ENCODE measurements at places on chromosomes 12 and 14. TPM values are rescaled to one million over a fixed set of nuclear protein-coding genes. Genes with fewer than 3 reads are reported as not detected.

Gene KRT78
- total RNA-seq, result not detected

Gene SYCP3
- 0.93 TPM for total RNA-seq

Gene TAS2R42
- not detected for total RNA-seq

Gene IL31
- not detected for total RNA-seq

Gene ADCK1
- 4.5 TPM for total RNA-seq

Gene FOXG1
- total RNA-seq, result not detected

Gene OVCH1
- total RNA-seq, result not detected

Gene TMEM119
- 0.30 TPM for total RNA-seq

Gene RFX4
- total RNA-seq, result not detected

Gene GPR84
- total RNA-seq, result 0.39 TPM

Gene ARHGEF40
- not detected for total RNA-seq

Gene HAL
- total RNA-seq, result 0.41 TPM

Gene GUCY2C
- total RNA-seq, result not detected

Gene RTN1
- not detected for total RNA-seq

Gene AQP5
- not detected for total RNA-seq

Gene DIO3
- not detected for total RNA-seq

Gene BDKRB2
- not detected for total RNA-seq

Gene SRRM4
- not detected for total RNA-seq

Gene C14orf180
- total RNA-seq, result not detected

Gene AHNAK2
- total RNA-seq, result 0.05 TPM

Gene MAGOHB
- 54.7 TPM for total RNA-seq

Gene NOXRED1
- total RNA-seq, result 0.30 TPM

Gene IRAK3
- 0.93 TPM for total RNA-seq

Gene CAND1
- 157 TPM for total RNA-seq

Gene BIN2
- 173 TPM for total RNA-seq

Gene DEGS2
- not detected for total RNA-seq

Gene PDZRN4
- not detected for total RNA-seq

Gene GPX2
- not detected for total RNA-seq

Gene ERP27
- 12.2 TPM for total RNA-seq

Gene KANSL2
- 42.0 TPM for total RNA-seq

Gene NXPH4
- total RNA-seq, result 1.0 TPM

Gene PIWIL1
- total RNA-seq, result 0.27 TPM

Gene SLC5A8
- total RNA-seq, result not detected

Gene LARP4
- total RNA-seq, result 74.9 TPM

Gene DNM1L
- 71.7 TPM for total RNA-seq

Gene OR10A7
- total RNA-seq, result not detected

Gene TUNAR
- total RNA-seq, result not detected

Gene GPD1
- 0.41 TPM for total RNA-seq

Gene EPS8
- total RNA-seq, result 3.9 TPM

Gene LALBA
- total RNA-seq, result not detected

Gene VASH1
- total RNA-seq, result 5.8 TPM

Gene PLEKHH1
- total RNA-seq, result 0.64 TPM

Gene GABARAPL1
- total RNA-seq, result 7.0 TPM

Gene PARPBP
- total RNA-seq, result 28.9 TPM

Gene TROAP
- 77.6 TPM for total RNA-seq

Gene MAP3K12
- total RNA-seq, result 25.0 TPM

Gene KITLG
- total RNA-seq, result 0.16 TPM
